Caco-2 (cell line): ENCODE measurements at places on chromosomes 11 and 22. TPM values are rescaled to one million over a fixed set of nuclear protein-coding genes. Genes with fewer than 3 reads are reported as not detected.

The MFRP gene
- not detected in 2 replicates for total RNA-seq

The PAMR1 gene
- 12.9 and 17.9 TPM in 2 replicates for total RNA-seq

The ROBO4 gene
- not detected in 2 replicates for total RNA-seq

The GCAT gene
- total RNA-seq: 24.4 and 24.8 TPM in 2 replicates

The GAL3ST1 gene
- 8.9 and 14.2 TPM in 2 replicates for total RNA-seq

The OR51B5 gene
- total RNA-seq: not detected in 2 replicates

The XKR3 gene
- total RNA-seq: not detected in 2 replicates

The SLC22A25 gene
- 0.16 TPM in 1 of 2 replicates, not detected in the other for total RNA-seq

The CHRNA10 gene
- 3.6 and 3.9 TPM in 2 replicates for total RNA-seq

DNA sequence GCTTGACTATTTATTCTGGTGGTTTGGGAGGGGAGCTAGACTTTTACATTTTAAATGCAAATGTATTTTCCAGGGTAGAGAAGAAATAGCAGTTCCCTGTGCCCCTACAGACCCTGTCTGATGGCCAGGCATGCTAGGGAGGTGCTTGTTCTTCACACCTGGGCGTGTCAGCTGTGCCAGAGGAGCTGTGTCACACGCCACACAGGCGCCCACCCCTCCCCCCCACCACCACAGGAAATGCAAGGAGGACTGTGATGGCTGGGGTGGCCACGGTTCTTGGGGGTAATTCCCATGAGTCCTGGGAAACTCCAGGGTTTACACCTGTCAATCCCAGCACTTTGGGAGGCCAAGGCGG is 82.2 kb downstream of the FLI1 start:
- no peaks in the 10 kb centered on the region for H3K4me1 ChIP-seq
- H3K27me3 ChIP-seq: no peaks in the 10 kb centered on the region
- H3K4me3 ChIP-seq: no peak overlapping the region
- no peak overlapping the region for H3K27ac ChIP-seq
- H3K36me3 ChIP-seq: no peaks in the 10 kb centered on the region

- no peaks in the 10 kb centered on the region for H3K27me3 ChIP-seq
- peaks cover 3% of the 10 kb centered on the region; the same call in 1 of the 2 replicates for H3K36me3 ChIP-seq
- no peaks in the 10 kb centered on the region for H3K4me1 ChIP-seq
- H3K4me3 ChIP-seq: no peak overlapping the region
- H3K27ac ChIP-seq: no peak overlapping the region
These were observed 73.2 kb upstream of the SUSD2 start for GRCh38 chr22:24108073-24108472.

DNA sequence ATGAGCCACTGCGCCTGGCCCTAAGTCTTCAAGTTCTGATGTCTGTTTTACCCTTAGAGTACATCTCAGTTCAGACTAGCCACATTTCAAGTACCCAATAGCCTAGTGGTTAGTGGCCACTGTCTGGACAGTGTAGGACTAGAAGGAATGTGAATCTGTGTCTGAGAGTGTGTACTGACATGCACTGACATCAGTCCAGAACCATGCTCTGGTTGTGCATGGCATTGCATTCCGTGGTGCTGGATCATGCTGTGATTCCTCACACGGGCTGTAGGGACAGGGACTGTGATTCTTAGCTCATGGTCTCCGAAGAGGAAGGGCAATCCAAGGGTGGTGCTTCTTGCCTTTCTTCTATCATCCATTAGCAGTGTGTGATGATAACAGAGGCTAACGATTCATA is 41.1 kb downstream of the AMOTL1 start:
- no peak overlapping the region for H3K4me3 ChIP-seq
- no peaks in the 10 kb centered on the region for H3K27me3 ChIP-seq
- H3K4me1 ChIP-seq: peaks cover 3% of the 10 kb centered on the region; the same call in 1 of the 2 replicates
- H3K27ac ChIP-seq: no peak overlapping the region

DNA sequence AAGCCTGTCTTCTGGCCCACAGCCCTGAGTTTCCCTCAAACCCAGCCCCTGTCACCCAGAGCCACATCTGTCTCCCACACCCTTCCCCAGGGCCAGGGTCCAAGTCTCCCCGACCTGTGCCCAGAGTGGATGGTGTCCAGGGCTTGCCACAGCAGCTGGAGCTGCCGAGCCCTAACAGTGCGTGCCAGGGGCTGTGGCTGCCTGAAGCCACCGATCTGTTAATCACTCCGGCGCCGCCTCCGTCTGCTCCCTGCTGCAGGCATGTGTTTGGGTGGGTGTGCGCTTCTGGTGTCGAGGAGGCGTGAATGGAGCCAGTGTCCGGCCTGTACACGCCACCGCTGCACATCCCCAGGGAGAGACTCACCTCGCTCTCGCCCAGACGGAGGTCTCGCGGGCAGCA is 26.1 kb downstream of the SHISAL1 start:
- H3K27me3 ChIP-seq: no peaks in the 10 kb centered on the region; the same call in 1 of the 2 replicates
- no peak overlapping the region for H3K4me3 ChIP-seq
- no peaks in the 10 kb centered on the region for H3K36me3 ChIP-seq
- DNase-seq: no peak
- no peak overlapping the region for H3K27ac ChIP-seq

GRCh38 chr11:10302744-10303557 is 1.9 kb upstream of the ADM start:
- H3K27ac ChIP-seq: peak overlapping the region; percentile 81
- peak overlapping the region; percentile 64 for H3K4me3 ChIP-seq

DNA sequence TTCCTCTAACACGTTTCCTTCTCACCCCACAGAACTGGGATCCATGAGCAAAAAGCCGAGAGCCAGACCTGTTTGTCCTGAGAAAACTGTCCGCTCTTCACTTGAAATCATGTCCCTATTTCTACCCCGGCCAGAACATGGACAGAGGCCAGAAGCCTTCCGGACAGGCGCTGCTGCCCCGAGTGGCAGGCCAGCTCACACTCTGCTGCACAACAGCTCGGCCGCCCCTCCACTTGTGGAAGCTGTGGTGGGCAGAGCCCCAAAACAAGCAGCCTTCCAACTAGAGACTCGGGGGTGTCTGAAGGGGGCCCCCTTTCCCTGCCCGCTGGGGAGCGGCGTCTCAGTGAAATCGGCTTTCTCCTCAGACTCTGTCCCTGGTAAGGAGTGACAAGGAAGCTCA is 24.0 kb downstream of the CD5 start:
- H3K27me3 ChIP-seq: no peaks in the 10 kb centered on the region
- DNase-seq: peak; percentile 20
- H3K27ac ChIP-seq: no peak overlapping the region
- no peak overlapping the region for H3K4me3 ChIP-seq
- H3K36me3 ChIP-seq: no peaks in the 10 kb centered on the region; the same call in 1 of the 2 replicates

DNA sequence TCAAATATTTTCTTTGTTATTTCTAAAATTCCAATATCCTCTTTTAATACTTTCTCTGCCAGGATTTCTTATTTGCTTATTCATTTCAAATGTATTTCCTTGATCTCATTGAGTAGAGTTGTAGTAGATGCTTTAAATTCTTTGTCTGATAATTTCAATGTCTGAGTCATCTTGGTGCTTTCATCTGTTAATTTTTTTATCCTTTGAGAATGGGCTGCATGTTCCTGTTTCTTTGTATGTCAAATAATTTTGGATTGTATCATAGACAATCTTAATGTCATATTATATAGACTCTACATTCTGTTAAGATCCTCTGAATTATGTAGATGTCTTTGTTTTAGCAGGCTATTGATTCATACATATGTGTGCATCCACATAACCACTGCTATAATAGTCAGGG is 57.5 kb downstream of the MYEOV start:
- no peaks in the 10 kb centered on the region for H3K27me3 ChIP-seq
- no peak for DNase-seq
- no peak overlapping the region for H3K4me3 ChIP-seq
- H3K27ac ChIP-seq: no peak overlapping the region
- H3K36me3 ChIP-seq: no peaks in the 10 kb centered on the region

DNA sequence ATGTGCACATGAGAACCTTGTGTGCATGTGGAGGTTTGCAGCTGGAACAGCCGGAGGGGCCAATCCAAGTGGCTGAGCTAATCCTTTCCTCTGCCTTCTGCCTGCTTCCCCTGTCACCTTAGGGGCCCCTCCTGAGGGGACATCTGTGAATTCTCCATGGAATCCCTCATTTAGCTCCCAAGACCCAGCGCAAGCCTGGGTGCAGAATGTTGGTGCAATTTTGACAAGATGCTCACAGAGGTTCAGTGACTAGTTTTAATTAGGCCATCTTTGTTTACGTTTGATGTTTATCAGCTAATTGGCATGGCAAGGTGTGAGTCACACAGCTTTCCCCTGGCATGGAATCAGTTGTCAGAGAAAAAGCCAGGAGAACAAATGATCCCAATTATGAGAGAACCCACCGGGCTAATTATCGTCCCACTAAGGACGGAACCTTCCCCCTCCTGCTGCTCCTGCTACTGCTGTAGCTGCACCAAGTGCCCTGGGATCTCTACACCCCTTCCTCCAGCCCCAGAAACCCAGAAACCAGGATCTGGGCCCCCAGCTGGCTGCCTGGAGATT is 63.6 kb upstream of the PAX6 start:
- no peaks in the 10 kb centered on the region for H3K27me3 ChIP-seq
- DNase-seq: no peak
- no peaks in the 10 kb centered on the region for H3K36me3 ChIP-seq
- no peaks in the 10 kb centered on the region for H3K4me1 ChIP-seq
- H3K4me3 ChIP-seq: no peak overlapping the region
- no peak overlapping the region for H3K27ac ChIP-seq

DNA sequence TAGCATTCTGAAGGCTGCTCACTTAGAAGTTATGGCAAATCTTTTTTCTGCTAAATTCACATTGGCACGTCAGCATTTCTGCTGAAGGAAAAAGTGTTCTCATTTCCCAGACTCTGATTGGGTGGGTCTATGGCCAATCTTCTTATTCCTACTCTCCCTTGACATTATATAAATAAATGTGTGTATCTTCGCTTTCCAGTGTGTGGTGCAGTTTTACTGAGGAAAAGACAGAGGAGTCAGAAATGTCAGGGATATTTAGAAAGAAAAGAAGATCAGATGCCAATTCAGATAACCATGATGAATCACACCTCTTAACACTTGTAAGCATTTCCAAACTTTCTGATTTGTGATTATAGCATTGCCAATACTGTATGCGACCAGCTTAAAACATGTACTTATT is 3.2 kb upstream of the BDNF start:
- no peak overlapping the region for H3K27ac ChIP-seq
- H3K36me3 ChIP-seq: no peaks in the 10 kb centered on the region
- 0 out of 2 replicates have a peak, but pooled peaks cover 2% of the 10 kb centered on the region for H3K4me1 ChIP-seq
- no peak for DNase-seq

GRCh38 chr11:39780131-39780530 is 1679.3 kb downstream of the LRRC4C start:
- no peak overlapping the region for H3K27ac ChIP-seq
- H3K4me3 ChIP-seq: no peak overlapping the region
- no peaks in the 10 kb centered on the region for H3K27me3 ChIP-seq
- no peaks in the 10 kb centered on the region for H3K4me1 ChIP-seq
- no peaks in the 10 kb centered on the region for H3K36me3 ChIP-seq

DNA sequence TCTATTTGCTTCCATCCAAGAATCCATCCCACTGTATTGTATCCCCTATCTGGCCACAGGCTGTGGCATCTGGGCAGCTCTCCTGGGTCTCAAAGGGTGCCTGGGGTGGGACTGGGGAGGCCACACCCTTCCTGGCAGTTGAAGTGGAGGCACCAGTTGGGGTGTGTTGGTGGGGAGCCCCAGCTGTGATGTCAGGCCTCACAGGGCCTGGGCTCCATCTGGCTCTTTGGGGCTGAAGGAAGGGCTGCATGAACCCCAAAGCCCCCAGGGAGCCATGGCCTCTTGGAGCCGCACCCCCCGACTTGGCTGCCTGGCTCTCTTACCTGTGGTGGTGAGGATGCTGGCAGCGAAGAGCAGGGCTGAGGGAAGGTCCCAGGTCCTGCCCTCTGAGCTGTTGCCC is 469 bp downstream of the KCNK7 start:
- no peaks in the 10 kb centered on the region for H3K27me3 ChIP-seq
- H3K27ac ChIP-seq: no peak overlapping the region
- H3K4me3 ChIP-seq: no peak overlapping the region
- H3K4me1 ChIP-seq: peaks cover 5% of the 10 kb centered on the region; the same call in 1 of the 2 replicates
- no peak for DNase-seq

DNA sequence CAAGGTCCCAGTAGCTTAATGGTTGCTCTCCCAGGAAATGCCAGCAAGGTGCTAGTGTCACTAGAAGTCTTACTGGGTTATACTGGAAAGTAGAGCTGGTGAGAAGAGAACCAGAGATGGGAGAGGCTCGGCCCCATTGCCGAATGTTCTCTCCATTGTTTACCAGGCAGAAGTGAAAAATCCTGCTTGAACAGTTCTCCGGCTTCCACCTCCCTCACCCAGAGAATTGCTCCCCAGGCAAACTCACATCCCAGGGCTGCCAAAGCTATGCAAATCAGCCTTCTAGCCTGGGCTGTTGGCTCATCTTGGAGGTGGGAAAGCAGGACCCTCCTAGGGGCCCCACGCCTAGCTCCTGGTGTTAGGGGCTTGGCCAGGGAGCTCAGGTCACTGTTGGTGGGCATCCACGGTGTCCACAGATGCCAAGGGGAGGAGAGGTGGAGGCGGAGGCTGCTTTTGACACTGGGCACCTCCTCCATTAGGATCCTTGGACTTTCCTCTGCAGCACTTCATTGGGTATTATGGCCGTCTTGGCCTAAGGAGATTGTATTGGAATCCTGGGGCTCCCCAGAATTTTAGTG is 20.1 kb downstream of the POU2F3 start:
- H3K4me1 ChIP-seq: no peaks in the 10 kb centered on the region
- H3K27me3 ChIP-seq: peaks cover 3% of the 10 kb centered on the region
- H3K27ac ChIP-seq: no peak overlapping the region
- H3K36me3 ChIP-seq: no peaks in the 10 kb centered on the region
- DNase-seq: no peak
- H3K4me3 ChIP-seq: no peak overlapping the region

DNA sequence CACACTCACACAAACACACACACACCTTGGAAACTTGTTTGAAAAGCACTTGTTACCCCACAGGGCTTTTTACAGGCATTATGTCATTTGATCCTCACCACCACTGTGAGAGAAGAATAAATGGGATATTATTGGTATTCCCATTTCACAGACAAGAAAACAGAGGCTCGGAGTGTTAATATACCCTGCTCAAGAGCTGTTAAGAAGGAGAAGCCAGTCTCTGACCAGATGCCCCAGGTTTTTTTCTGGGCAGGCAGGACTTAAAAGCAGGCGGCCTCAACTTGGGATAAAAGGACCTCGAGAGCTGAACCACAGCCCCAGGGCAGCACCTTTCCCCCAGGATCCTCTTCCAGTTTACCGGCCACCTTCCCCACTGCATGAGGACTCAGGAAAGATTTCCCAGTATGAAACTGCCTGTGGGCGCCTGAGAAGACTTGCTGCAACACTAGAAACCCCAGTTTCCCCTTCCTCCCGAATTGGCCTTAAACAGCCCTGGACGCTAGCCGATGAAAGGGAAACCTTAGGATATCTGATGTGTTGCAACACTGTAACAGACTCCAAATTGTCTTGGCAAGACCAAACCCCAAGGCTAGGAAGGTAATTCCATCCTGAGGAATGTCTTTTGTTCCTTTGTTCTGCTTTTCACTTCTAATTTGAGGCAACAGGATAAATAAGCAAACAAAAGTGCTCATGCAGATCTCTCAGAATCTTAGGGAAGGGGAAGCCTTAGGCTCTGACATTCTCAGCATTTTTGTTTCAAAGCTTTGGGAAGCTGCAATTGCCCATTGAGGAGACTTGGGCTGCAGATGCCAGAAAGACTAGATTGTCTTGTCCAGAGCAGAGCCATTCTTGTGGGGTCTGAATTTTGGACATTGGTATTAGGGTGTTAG is 173.5 kb downstream of the TRIM29 start:
- no peaks in the 10 kb centered on the region for H3K27me3 ChIP-seq
- no peak overlapping the region for H3K27ac ChIP-seq
- peaks cover 14% of the 10 kb centered on the region for H3K4me1 ChIP-seq
- DNase-seq: peak; percentile 43

GRCh38 chr22:36814801-36815200 is 2.0 kb downstream of the PVALB start:
- peaks cover 2% of the 10 kb centered on the region for H3K27me3 ChIP-seq
- H3K36me3 ChIP-seq: no peaks in the 10 kb centered on the region
- no peak overlapping the region for H3K27ac ChIP-seq
- no peak for DNase-seq
